GM03348 (cell line): ENCODE measurements at places on chromosomes 12 and 14.
A peak's percentile ranks its signal among the peaks of the same experiment; 100 is the strongest.

DNA sequence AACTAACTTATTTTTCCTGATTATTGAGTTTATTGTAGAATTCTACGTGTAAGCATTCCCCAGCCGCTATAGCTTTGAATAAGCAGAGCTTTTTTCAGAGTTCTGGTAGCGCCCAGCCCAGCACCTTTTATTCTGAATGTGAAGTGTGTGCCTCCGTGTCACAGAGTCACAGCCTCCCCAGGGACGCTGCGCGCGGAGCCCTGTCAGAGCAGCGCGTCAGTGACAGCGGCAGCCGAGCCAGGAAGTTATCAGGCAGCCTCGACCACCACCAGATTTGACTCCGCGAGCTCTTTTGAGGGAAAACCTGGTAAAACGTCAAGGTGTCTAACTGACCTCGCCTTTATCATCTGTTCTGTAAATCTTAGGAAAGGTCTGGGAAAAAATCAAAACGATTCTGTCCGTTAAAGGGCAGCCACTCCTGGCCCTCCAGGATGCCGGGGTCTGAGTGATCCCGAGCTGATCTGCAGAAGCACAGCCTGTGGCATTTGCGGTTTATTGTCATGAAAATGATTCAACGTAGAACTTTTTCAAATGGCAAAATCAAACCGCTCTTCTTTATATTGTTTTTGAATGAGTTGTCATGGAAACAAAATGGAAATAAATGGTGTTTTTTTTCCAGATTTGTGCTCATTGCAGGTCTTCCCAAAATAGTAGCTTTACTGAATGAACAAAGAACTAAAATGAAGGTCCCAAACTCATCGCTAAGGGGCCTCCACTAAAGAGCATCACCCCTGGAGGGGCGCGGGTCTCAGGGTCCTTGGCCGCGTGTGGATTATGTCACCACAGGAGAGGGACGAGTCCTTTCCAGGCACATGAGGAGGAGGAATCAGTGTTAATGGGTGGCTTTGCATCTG, 43.1 kb upstream of the MMP17 start:
- no peak for DNase-seq

DNA sequence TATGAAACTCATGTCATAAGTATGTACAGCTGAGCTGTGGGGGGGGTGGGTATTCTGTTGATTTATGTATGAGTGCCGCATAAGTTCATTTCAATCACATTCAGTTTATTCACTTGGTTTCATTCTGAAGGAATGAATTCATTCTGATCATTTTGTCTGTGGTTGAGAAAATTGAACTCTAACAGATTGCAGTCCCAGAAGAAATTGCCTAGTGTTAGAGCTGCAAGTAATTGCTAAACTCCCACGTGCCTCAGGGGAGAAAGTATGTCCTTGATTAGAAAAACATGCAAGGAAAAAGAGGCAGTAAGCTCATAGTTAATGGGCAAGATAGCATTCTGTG, 442.4 kb upstream of the MGAT4C start:
- DNase-seq = peak; percentile 59

- DNase-seq = no peak
Measured at GRCh38 chr14:96811985-96812667, 14.9 kb downstream of the VRK1 start.

DNA sequence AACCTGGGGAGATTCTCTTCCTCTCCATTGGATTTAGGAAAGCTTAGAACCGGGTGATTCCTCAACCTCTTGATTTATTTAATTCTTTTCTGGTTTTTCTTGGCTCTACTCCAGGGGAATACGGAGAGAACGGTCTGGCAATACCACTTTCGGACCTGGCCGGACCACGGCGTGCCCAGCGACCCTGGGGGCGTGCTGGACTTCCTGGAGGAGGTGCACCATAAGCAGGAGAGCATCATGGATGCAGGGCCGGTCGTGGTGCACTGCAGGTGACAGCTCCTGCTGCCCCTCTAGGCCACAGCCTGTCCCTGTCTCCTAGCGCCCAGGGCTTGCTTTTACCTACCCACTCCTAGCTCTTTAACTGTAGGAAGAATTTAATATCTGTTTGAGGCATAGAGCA, 67.6 kb downstream of the PTPN11 start:
- DNase-seq = no peak

GRCh38 chr12:94262228-94263010, 114.0 kb downstream of the PLXNC1 start:
- peak; percentile 88 for DNase-seq

- DNase-seq = no peak
Measured at GRCh38 chr12:52521568-52522266, 1.5 kb upstream of the KRT5 start.

DNA sequence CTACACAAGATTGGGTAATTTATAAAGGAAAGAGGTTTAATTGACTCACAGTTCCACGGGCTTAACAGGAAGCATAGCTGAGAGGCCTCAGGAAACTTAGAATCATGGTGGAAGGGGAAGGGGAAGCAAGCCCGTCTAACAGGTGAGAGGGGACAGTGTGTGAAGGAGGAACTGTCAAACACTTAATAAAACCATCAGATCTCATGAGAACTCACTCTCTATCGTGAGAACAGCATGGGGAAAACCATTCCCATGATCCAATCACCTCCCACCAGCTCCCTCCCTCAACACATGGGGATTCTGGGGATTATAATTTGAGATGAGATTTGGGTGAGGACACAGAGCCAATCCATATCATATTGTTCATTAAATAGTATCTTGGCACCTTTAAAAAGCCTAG, 56.1 kb downstream of the EPS8 start:
- DNase-seq = no peak

- peak; percentile 15 for DNase-seq
Measured at GRCh38 chr12:93621986-93622385, 49.5 kb downstream of the SOCS2 start.

DNA sequence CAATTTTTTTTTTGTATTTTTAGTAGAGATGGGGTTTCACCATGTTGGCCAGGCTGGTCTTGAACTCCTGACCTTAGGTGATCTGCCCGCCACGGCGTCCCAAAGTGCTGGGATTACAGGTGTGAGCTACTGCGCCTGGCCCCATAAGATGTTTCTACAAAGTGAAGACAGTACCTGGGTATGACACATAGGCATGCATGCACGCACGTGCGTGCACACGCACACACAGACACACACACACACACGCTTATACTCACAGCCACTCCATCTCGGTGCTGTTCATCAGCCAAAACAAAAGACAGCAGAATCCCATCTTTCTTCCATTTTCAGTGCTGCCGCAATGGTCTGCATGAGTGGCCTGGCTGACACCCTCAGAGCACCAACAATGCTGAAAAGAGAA, 63.9 kb downstream of the VCPKMT start:
- DNase-seq = no peak

DNA sequence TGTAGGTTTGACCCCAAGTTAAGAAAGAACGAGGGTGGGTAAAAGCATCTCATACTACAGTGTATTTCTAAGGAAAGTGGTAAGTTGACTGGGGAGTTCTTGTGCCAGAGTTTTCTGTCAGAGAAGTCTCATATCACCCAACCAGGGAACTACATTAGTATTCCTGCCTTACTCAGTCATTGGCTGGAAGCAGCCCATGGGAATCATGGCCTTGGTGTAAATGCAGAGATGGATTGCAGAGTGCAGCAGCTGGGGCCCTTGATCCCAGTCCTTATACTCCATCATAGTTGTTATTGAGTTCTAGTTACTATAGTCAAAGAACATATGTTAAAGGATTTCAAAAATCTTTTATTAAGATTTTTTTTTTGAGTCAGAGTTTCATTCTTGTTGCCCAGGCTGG, 105.8 kb downstream of the MNAT1 start:
- DNase-seq = no peak

GRCh38 chr12:44558340-44559100, 317.6 kb downstream of the NELL2 start:
- no peak for DNase-seq

DNA sequence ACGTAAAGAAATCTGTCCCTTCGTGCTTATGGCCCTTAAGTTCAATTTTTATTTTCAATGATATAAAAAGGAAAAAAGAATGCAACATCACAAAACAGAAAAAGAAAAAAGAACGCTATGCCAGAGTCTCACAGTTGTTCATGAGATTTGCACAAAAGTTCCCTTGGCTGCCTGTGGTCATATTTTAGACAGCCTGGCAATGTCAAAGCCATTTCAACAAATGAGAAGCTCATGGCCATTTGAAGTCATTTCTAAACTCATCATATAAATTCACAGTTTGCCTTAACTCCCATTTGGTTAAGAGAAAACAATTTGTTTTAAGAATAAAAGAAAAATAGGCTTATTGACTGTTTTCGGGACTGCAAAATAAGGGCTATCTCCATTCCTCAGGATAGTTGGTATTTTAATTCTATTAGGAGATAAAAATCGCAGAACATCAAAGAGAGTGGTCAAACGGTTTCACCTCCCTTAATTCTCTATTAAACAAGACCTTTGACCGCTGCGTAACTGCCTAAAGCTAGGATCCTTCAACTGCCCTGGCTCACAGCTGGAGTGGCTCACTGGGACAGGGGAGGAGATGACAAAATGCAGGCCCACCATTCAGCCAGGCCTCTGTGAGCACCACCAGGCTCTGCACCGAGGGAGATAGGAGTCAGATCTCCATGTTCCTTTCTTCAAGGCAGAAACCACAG, 119.2 kb upstream of the DAAM1 start:
- DNase-seq = no peak

GRCh38 chr12:14200598-14200997, 164.9 kb upstream of the ATF7IP start:
- no peak for DNase-seq

DNA sequence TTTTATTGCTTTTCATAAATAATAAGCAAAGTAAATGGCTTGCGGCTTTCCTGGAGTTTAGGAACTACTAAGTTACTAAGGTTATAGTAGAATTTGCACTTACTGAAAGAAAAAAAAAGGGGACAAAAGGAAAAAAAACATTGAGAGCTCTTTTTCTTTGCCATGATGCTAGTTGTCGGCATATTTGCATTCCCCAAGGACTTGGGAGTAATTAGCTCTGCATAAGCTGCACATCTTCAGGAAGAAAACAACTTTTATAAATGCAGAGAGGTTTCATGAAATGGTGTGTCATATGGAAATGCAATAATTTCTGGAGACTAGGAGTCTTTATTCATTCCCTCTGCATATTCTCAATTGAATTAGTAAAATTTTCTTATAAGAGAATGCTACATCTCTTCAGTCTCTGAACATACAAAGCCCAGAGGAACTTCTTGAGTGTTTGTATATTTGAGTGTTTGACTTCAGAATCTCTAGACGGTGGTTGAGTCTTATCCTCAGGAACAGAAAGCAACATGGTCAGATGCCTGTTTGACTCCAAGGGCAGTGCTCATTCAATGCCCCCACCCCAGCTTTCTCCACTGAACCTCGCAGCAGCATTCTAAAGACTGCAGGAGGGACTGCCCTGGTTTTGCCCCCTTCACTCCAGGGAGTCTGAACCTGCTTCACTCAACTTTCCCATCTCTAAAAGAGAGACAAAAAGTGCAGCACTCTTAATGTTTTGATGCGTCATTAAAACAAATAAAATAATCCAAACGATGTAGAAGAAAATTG, 158.9 kb upstream of the EEA1 start:
- DNase-seq = no peak

DNA sequence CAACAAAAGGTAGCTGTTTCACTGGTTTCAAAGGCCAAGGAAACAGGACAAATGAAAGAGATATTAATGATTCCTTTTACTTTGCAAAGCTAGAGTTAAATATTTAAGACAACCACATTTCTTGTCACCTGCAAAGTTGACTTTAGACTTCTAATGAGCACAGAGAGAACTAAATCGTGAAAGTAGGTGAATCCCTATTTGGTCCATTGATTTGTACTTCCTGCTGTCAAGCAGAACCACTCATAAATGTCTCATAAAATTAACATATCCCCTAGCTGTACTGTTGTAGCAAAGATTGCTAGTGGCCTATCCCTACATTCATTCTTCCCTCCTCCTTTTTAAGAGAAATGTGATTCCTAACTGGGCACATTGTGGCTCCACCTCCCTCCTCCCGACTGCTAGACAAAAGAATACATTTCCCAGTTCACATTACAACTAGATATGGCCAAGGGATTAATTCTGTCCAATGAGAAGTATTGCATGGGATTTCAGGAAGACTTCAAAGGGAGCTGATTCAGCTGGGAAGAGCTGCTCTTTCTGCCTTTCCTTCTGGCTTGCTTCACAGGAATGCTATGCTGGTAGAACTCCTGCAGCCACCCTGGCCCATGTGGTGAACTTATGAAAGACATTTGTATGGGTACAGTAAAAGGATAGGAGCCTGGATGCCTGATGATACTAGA, 227.5 kb upstream of the ABCD2 start:
- DNase-seq = peak; percentile 8

GRCh38 chr12:82682326-82682725, 4.4 kb upstream of the TMTC2 start:
- no peak for DNase-seq

DNA sequence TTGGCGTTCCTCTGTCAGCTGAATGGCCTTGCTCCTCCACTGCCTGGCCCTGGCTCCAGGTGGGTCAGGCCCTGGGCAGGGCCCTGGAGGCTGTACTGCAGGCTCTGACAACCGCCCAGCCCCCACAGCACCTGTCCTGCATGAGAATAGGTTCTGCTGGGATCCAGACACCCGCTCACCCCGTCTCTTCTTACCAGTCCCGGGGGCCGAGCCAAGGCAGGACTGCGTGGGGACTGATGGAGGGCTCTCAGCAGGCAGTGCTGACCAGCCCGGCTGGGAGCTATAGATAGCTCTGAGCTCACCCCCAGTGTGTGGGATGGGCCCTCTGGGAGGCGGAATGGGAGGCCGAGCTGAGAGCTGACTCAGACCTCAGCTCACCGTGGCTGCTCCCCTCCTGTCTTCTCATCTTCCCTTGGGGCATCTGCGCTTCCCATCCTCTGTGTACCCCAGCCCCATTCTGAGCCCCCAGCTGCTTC, 39.6 kb downstream of the TEAD4 start:
- peak; percentile 94 for DNase-seq

GRCh38 chr14:89336338-89336737, 80.7 kb downstream of the FOXN3 start:
- DNase-seq = no peak

GRCh38 chr12:40560848-40561247, 131.4 kb upstream of the CNTN1 start:
- DNase-seq = no peak

DNA sequence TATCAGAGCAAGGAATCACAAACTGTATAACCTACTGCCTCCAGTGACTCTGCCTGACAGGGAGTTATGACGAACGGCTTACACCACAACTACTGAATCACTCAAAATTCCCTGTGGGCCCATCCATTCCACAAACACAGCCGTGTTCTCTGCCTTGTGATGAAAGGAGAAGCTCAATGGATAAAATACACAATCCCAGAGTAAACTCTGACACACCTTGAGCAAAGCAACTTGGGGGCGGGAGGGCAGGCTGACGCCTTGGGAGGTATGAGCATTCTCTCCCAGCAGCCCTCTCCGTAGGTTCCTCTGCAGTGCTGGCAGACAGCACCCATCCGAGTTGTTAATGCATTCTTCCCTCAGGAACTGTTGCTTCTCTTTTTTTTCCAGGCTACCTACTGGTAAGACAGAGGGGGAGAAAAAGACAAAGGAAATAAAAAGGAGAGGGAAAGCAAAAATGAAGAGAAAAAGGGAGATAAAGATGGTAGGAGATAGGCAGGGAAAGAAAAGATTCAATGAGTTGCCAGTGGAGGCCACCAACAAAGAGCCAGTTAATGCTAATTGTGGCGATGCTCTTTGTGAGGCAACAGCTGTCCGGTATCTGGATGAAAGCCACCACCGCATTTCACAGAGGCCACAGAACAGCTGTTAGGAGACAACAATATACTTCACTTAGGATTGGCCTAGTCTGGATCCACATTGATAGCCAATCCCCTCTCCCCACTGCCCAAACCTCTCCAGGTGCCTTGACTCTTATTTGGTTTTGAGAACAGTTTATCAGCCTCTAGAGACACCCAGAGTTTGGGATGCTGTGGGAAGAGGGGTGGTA, 4.7 kb upstream of the DIO2 start:
- peak; percentile 36 for DNase-seq
